ENCODE measurements at places on chromosomes 3 and 15.

- no peak for DNase-seq
Observed at GRCh38 chr3:56125358-56126005, 342.8 kb downstream of the ERC2 start.

DNA sequence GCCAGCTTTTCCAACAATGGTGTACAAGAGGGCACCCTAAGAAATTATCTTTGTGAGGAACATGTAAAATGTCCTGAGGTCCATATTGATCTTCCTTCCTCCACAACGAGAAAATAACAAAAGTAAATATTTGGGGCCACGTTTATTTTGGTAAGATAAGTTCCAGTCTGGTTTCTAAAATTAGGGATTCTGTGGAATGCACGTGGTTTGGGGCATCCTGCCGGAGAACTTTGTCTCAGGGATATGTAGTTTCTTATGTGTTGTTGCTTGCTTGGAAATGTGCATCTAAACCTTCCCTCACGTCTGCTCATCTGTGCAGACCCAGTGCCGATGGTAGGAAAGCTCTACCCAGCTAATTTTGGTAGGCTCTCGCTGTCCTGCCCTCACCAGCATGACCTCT lies 62.8 kb downstream of the CTDSPL start:
- no peak for DNase-seq

DNA sequence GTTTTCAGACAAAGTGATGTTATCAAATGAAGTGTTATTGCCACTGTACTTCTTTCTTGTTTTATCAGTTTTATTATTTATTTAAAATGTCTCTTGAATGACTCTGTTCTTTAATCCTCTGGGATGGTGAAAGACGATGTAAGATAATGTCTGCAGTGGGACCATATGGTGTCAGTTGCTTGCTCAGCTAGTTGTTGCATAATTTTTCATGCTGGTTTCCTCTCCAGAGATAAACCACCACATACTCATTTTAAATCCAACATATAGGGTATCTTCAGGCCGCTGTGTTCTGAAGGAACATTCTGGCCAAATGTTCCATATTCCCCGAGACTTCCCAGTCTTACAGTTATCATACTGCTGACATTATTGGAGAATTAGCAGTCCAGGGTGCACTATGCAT lies 75.9 kb downstream of the GABRG3 start:
- DNase-seq, result no peak

DNA sequence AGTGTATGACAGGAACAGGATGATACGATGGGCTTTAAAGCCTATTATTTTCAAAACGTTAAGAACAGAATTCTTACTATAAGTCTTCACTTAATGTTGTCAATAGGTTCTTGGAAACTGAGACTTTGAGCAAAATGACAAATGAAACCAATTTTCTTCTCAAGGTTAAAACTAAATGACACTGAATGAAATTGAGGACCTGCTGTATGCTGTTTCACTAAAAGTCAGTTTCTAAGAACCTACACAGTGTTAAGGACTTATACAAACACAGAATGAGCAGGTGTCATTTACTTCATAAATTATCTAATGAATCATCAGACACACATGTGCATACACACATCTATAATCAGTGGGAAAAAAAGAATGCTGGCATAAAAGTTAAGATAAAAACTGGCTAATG lies 106.9 kb downstream of the RFTN1 start:
- no peak for DNase-seq

GRCh38 chr15:80285379-80285778 lies 33.4 kb upstream of the CTXND1 start:
- no peak for DNase-seq

- DNase-seq, result no peak
Observed at GRCh38 chr3:41482134-41482533, 282.8 kb downstream of the CTNNB1 start.

- no peak for DNase-seq
Observed at GRCh38 chr3:33372218-33373081, 67.8 kb downstream of the UBP1 start.

GRCh38 chr15:48103647-48104046 lies 17.1 kb upstream of the SLC24A5 start:
- DNase-seq, result no peak

- no peak for DNase-seq
Observed at GRCh38 chr3:17201538-17201937, 316.8 kb downstream of the PLCL2 start.

GRCh38 chr15:62913246-62913645 lies 129.3 kb upstream of the TPM1 start:
- no peak for DNase-seq

GRCh38 chr15:70584838-70585706 lies 178.3 kb downstream of the UACA start:
- DNase-seq, result no peak

- DNase-seq, result no peak
Observed at GRCh38 chr3:56137415-56137814, 330.9 kb downstream of the ERC2 start.

GRCh38 chr15:57138349-57138788 lies 219.9 kb downstream of the TCF12 start:
- DNase-seq, result no peak

DNA sequence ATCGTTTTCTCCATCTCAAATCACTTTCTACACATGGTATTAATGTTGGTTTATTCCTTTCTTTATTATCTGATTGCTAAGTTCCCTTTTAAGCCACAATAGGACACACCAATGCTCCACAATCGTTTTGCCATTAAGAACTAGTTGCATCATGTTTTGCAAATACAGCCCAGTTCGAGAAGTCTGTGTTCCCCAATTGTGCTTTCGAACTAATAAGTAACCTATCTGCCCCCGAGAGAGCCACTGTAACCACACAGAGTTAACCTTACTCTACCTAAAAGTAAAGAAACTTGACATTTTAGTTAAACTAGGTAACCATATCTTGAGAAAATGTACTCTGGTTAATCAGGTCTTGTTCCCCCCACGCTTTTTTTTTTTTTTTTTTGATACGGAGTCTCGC lies 39.1 kb downstream of the MAGI1 start:
- DNase-seq, result peak; percentile 40

GRCh38 chr3:10992017-10992942 lies at the start of gene SLC6A1:
TSS of gene SLC6A1 (plus strand) at chr3:10992748. CDS start at chr3:11017212, 24,464 bp downstream.
- DNase-seq, result no peak

DNA sequence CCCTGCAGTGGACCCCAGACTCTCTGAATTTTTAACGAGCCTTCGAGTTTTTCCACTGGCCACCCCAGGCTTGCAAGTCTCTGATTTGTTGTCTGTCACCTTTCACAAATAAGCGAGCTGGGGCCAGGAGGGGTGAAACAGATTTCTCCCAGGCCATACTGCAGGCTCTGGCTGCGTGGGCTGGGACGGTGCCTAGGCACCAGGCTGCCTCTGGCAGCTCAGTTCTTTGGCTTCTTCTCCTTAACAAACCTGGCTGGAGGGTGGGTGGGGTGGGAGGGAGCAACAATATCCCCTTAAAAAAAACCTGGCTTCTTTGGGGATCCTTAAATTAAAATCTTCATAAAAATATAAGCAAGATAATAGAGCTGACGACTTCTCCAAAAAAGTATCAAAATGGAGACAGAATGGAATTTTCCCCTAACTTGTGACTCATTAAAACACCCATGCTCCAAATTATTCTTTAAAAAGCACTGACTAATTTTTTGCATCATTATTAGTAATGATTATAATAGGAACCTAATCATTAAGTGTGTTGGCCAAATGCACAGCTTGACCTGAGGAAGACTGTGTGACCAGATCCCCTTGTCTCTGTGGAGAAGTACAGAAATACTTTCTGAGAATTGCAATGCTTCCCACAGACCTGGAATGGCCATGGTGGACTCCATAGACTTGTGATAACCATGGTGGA lies 84.1 kb downstream of the SNRK start:
- DNase-seq, result no peak

DNA sequence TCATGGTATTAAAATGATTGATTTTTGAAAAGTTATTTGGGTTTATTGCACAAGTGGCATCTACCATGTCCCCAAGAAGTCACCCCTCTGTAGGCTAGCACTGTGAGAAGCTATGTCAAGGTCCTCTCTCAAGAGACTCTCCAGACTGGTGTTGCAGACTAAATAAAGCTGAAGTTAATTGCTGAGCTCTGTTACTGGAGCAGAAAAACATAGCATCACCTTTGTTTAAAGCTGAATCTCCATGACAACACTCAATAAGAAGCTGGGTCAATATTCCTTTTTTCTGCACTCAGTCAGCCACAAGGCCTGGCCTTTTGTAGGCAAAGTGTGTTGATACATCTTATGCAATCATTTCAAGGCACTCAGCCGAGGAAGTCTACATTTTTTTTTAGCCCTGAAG lies 806.6 kb upstream of the LMCD1 start:
- peak; percentile 20 for DNase-seq

DNA sequence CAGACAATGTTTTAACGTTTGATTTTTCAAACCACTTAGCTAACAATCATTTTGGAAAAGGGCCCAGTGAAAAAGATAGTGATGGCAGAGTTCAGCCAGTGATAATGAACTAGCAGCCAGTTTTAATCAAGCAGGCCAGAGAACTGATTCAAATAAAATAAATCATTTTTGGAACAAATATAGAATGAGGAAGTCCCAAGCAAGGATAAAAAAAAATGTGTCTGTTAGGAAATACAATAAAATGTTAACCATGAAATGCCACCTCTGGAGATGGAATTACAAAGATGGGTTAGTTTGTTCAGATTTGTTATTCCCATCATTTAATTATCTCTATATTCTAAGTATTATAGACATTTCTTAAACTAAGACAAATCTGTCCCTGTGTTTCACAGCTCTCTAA lies 1.1 kb downstream of the HERC1 start:
- no peak for DNase-seq
